GM23338 (cell line): ENCODE measurements at places on chromosomes 5 and 9.
A peak's percentile ranks its signal among the peaks of the same experiment; 100 is the strongest.

DNA sequence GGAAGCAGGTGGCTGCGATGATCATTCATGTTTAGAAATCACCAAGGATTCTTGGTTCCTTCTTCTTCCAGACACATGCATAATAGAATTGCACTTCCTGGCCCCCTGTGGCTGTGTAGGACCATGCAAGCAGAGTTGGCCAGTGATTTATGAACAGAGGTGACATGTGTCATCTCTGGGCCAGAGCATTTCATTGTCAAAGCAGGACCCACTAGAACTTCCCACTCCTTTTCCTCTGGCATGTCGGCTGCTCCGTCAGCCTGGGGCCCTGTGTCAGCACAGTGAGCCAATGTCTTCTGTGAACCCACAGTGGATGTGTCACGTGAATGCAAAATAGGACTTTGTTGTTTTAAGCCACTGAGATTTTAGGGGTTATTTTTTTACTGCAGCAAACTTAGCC is 59.2 kb downstream of the HSD17B3 start:
- no peak overlapping the region for H3K27ac ChIP-seq
- H3K27me3 ChIP-seq, result no peaks in the 10 kb centered on the region
- H3K4me3 ChIP-seq, result no peak overlapping the region
- DNase-seq, result no peak
- no peaks in the 10 kb centered on the region for H3K4me1 ChIP-seq
- no peaks in the 10 kb centered on the region for H3K36me3 ChIP-seq

GRCh38 chr5:127685662-127686061 is 17.5 kb upstream of the CCDC192 start:
- no peak for DNase-seq
- no peaks in the 10 kb centered on the region for H3K27me3 ChIP-seq
- H3K36me3 ChIP-seq, result no peaks in the 10 kb centered on the region
- no peak overlapping the region for H3K4me3 ChIP-seq

DNA sequence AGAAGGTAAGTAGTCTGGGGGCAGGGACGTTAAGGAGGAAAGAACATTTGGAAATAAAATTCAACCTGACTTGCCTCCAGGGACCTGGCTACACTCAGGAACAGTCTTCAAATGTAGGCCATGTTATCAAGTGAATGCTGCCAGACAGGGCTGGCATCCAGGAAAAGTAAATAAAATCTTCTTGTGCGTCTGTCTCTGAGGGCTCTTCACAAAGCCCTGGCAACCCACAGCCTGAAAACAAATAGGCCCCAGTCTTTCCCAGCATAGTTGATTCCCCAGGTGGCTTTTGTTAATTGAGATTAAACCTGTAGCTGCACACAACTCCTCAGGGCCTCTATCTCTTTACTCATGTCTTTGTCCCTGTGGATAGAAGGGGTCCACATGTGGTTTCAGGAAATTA is 55.4 kb downstream of the STK32A start:
- H3K27ac ChIP-seq, result peak overlapping the region; percentile 88
- peaks cover 15% of the 10 kb centered on the region; the same call in 1 of the 2 replicates for H3K36me3 ChIP-seq
- H3K4me1 ChIP-seq, result peaks cover 42% of the 10 kb centered on the region
- H3K27me3 ChIP-seq, result no peaks in the 10 kb centered on the region
- H3K4me3 ChIP-seq, result no peak overlapping the region

- H3K4me1 ChIP-seq, result peaks cover 44% of the 10 kb centered on the region
- H3K36me3 ChIP-seq, result no peaks in the 10 kb centered on the region
- H3K27ac ChIP-seq, result no peak overlapping the region; the same call in 1 of the 2 replicates
- DNase-seq, result no peak
These were observed 64.5 kb downstream of the PRKACG start for GRCh38 chr9:68949271-68950000.

- H3K27me3 ChIP-seq, result no peaks in the 10 kb centered on the region
- DNase-seq, result no peak
- no peaks in the 10 kb centered on the region for H3K36me3 ChIP-seq
These were observed 929.7 kb upstream of the SEMA6A start for GRCh38 chr5:117504305-117504704.
